ENCODE measurements at places on chromosomes 2 and 18.

DNA sequence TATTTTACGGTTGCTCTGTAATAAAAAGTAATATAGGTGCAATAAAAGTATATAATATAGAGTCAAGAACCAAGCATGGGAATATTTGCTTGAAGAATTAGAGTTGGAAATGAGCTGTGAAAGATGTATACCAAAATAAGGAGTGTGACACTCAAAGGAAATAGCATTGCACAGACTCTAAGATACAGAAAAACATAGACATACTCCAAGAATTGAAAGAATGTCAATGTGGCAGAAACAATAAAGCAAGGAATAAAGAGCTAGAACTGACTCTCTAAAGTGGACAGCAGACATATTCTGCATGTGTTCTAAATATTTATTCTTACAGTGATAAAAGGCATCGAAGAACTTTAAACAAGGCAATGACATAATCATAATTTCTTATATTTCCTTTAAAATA lies 561.1 kb upstream of the SETBP1 start:
- DNase-seq: no peak

GRCh38 chr18:58507880-58508279 lies 121.0 kb downstream of the ALPK2 start:
- DNase-seq: no peak

GRCh38 chr2:43086451-43087221 lies 139.8 kb downstream of the ZFP36L2 start:
- peak; percentile 19 for DNase-seq

- DNase-seq: no peak
These were observed 8.6 kb upstream of the ASPRV1 start for GRCh38 chr2:69969991-69970390.

GRCh38 chr2:42947809-42948600 lies 155.6 kb upstream of the HAAO start:
- no peak for DNase-seq

DNA sequence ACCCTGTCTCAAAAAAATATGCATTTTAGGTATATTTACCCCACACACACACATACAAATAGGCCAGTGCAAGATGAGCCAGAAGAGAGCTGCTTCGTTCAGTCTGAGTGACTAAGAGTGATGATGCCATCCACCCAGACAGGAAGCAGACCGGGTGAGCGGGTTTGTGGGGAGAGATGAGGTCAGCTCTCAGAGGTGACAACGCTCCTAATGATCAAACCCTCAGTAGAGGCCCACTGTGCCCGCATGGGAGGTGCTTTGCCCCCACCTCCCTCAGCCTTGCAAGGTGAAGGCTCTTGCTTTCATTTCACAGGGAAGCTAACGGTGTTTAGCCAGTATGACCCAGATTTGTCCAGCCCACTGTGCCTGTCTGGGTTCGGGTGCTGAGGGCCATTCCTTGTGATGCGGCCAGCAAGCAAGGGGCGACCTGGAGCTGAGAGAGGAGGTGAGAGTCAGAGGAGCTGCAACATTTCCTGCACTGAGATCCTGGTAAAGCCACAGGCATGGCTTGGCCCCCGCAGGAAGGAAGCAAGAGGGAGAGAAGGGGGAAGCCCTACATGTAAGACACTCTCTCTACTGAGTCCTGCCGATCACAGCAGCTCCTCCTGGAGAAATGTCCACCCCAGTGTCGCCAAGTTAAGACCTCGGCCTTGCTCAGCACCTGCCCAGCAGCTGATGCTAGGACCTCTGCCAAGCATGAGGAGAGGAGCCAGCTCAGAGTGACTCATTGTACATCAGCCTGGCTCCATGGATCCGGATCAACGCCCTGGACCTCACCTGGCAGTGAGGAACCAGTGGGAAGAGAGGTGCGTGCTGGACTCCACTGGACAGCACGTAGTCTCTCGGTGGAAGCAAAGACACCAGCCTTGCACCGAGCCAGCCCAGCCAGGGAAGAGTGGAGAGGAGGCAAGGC lies 37.0 kb downstream of the NIFK start:
- peak; percentile 71 for DNase-seq

- DNase-seq: no peak
These were observed 160.9 kb upstream of the TTC39C start for GRCh38 chr18:23853448-23854195.

- no peak for DNase-seq
These were observed 1.1 kb upstream of the RNU4ATAC start for GRCh38 chr2:121529439-121530211.

GRCh38 chr2:49255409-49255971 lies 101.2 kb upstream of the FSHR start:
- no peak for DNase-seq

GRCh38 chr18:59893971-59894370 lies 5.8 kb upstream of the PMAIP1 start:
- DNase-seq: no peak

Data from HCT116 (cell line).